Activated naive CD8-positive, alpha-beta T cell treated with anti-CD3 and anti-CD28 coated beads, Interleukin-2, amount 10 ng/mL, durations not matched to agents 7 days and 5 days (primary cell): ENCODE measurements at places on chromosomes 16 and 17. TPM values are rescaled to one million over a fixed set of nuclear protein-coding genes. Genes with fewer than 3 reads are reported as not detected.

- no peak for DNase-seq
Measured at GRCh38 chr16:85124636-85125346, 12.5 kb upstream of the CIBAR2 start.

- no peak for DNase-seq
Measured at GRCh38 chr17:7894226-7894625, 5.6 kb downstream of the CHD3 start.

DNA sequence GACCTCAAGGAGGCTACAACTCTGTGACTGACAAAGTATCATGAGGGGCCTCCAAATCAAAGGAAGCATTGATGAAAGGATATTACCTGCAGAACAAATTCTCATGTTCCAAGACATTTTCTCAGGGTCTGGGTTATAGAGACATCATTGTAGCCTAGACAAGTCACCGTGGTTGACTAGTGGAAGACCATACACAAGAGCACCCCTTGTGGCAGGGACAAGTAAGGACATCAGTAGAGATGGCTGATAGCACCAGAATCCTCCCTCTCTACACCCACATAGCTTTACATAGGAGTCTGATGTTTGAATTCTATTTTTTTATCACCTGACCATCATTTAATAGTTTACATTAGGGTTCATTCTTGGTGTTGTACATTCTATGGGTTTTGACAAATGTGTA, 32.5 kb upstream of the CDH8 start:
- DNase-seq = no peak

- DNase-seq = no peak
Measured at GRCh38 chr17:64747938-64748540, 85.9 kb upstream of the SMURF2 start.

DNA sequence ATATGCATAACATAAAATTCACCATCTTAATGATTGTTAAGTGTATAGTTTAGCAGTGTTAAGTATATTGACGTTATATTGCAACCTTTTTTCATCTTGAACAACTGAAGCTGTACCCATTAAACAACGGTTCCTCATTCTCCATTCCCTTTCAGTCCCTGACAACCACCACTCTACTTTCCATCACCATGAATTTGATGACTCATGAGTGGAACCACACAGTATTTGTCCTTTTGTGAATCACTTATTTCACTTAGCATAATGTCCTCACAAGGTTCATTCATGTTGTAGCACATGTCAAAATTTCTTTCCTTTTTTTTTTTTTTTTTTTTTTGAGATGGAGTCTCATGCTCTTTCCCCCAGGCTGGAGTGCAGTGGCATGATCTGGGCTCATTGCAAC, 46.0 kb downstream of the HOXB1 start:
- DNase-seq = no peak

- no peak for DNase-seq
Measured at GRCh38 chr16:83533193-83533592, 274.6 kb upstream of the HSBP1 start.

GRCh38 chr17:17494870-17495535, 1.2 kb downstream of the RASD1 start:
- peak; percentile 54 for DNase-seq

GRCh38 chr17:76553178-76553908, 13.5 kb downstream of the PRCD start:
- DNase-seq = no peak

GRCh38 chr17:73188011-73188410, 4.8 kb upstream of the COG1 start:
- DNase-seq = no peak

The DNAH3 gene
- not detected for total RNA-seq
